ENCODE measurements at places on chromosomes 1 and 21.
A peak's percentile ranks its signal among the peaks of the same experiment; 100 is the strongest.

DNA sequence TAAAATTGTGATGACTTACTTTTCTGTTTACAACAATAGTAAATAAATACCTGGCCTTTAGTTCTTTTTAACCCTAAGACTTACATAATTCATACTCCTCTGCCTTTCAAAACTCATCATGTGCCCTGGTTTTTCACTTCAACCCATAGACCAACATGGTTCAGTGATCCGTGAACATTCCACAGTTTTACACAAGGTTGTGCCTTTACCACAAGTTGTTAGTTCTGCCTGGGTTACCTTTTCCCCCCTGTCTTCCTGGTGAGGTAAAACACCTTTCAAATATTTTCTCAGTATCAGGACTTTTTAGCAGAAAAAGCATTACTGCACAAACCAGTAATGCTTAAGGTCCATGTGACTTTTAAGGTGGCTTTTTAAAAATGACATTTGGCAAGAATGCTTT is 1466.4 kb downstream of the PLA2G4A start:
- DNase-seq, result no peak

GRCh38 chr1:10960411-10961299 is 51.8 kb upstream of the TARDBP start:
- peak; percentile 59 for DNase-seq

DNA sequence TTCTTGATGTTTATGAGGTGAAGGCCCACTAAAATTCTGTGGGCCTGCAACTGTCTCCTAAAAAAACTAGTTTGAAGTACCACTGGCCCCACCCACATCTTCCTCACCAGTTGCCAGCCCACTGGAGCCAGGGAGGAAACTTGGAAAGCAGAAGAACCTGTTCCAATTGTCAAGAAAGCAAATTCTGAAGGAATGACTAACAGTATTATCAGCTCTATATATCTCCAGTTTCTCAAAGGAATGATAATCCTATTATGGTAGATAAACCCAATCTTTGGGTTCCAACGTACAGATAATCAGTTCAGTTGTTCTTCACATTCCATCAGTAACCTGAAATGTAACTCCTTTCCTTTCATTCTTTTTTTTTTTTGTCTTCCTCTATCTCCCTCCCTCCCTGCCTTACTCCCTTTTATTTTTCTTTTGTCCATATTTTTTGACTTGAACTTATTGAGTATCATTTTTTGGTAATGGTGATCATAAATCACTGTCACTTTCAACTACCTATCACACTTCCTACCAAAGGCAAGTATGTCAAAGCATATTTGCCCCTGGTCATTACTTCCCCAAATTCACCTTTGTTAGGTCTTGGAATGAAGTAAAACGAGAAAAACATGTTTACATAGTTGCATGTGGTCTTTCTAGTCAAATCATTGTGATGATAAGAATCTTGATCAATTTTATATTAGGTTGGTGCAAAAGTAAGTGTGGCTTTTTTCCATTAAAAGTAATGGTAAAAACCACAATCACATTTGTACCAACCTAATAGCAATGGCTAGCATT is 943.4 kb downstream of the TTLL7 start:
- no peak for DNase-seq

DNA sequence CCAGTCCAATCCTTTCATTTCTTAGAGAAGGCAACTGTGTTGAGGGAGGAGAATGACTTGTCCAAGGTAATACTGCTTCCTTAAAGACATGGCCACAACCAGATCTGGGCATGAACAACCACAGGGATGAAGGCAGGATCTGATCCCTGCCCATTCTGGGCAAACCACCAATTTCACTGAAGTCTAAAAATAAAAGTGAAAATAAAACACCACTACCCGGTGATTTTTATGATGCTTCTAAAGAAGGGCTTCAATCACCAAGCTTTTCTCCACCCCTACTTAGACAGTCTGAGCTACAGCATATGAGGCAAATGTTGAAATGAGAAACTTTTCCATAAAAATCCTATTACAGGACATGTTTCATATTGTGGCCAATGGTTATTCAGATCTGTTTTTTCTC is 133.0 kb downstream of the PTPN14 start:
- peak; percentile 37 for DNase-seq

GRCh38 chr1:205580923-205581180 is 51.0 kb downstream of the ELK4 start:
- no peak for DNase-seq

DNA sequence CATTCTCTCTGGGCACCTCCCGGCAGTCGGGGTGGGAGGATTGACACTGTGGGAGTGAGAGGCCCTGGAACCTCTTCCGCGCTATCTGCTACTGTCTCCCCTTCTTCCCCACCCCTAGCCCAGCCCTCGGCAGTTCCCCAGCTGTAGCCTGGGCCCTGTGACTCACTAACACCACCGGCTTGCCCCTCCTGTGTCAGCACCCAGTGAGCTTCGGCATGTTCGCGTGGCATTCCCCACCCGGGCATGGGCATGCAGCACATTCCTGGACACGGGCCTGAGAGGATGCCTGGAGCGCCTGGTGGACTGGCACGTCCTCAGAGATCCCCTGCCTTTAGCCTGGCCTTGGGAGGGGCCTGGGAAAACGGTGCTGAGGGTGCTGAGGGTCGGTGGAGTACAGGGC is 1.3 kb downstream of the CDK18 start:
- DNase-seq, result peak; percentile 60

DNA sequence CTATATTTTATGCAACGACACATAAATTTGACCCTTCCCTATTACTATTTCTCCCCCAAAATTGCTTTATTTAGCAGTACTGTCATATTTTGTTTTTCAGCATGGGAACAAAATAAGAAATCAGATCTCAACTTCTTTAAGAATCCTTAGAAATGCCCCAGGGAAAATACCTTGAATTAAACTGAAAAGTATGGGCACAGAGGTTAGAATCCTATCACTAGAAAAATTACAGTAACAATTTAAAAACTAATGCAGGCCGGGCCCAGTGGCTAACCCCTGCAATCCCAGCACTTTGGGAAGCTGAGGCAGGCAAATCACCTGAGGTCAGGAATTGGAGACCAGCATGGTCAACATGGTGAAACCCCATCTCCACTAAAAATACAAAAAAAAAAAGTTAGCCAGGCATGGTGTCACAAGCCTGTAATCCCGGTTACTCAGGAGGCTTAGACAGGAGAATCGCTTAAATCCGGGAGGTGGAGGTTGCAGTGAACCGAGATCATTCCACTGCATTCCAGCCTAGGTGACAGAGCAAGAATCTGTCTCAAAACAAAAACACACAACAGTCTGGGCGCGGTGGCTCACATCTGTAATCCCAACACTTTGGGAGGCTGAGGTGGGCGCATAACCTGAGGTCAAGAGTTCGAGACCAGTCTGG is 51.4 kb downstream of the GNB1 start:
- no peak for DNase-seq

DNA sequence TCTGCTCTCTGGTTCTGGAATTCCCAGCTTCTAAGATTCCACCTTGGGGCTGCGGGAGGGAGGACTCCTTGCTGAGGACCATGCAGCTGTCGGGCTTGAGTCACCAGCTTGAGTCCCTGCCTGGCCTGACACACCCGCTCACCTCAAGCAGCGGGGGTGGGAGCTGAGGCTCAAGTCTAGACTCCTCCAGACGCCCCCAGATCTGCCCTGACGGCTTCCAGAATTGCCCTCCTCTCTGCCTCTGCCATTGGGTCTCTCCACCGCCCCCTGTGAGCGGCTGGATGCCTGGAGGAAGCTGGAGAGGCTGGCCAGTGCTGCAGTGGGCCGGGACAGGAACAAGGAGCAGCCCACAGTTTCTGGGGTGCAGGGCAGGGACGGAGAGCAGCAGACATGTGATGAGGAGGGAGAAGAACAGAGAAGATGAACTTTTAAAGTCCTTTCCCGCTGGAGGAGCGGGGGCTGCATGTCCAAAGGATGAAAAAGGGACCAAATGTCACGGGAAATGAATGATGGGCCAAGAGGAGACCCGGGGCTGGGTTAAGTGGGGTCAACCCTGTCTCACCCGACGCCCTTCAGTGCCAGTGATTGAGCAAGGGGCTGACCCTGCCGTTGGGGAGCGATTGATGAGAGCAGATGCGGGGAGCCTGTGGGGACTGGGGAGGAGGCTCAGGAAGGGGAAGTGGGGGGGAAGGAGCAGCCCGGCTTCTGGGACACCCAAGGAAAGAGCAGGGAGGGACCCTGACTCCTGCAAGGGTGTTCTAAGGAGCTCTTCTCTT is 13.5 kb downstream of the CRABP2 start:
- no peak for DNase-seq

GRCh38 chr1:7393136-7393535 is 378.0 kb upstream of the VAMP3 start:
- DNase-seq, result peak; percentile 46

DNA sequence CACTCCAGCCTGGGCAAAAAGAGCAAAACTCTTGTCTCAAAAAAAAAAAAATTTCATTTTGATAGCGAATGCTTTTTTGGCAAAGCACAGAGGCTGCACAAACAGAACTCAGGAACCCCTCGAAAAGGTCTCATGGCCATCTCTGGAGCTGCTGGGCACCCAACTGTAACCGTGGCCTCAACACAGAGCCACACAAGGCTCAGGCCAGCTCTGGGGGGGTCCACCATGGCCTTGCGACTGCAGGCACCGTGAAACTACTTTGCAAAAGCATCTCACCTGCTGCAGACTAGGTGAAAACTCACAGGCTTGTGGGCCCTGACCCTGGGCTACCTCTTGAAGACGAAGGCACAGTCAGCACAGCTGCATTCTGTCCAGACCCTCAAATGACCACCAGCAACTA is 16.1 kb upstream of the TMEM240 start:
- no peak for DNase-seq
